ENCODE measurements at places on chromosomes 1 and 21. TPM values are rescaled to one million over a fixed set of nuclear protein-coding genes. Genes with fewer than 3 reads are reported as not detected.

- DNase-seq, result no peak
These were observed 49.1 kb upstream of the LRRC3 start for GRCh38 chr21:44405948-44406872.

DNA sequence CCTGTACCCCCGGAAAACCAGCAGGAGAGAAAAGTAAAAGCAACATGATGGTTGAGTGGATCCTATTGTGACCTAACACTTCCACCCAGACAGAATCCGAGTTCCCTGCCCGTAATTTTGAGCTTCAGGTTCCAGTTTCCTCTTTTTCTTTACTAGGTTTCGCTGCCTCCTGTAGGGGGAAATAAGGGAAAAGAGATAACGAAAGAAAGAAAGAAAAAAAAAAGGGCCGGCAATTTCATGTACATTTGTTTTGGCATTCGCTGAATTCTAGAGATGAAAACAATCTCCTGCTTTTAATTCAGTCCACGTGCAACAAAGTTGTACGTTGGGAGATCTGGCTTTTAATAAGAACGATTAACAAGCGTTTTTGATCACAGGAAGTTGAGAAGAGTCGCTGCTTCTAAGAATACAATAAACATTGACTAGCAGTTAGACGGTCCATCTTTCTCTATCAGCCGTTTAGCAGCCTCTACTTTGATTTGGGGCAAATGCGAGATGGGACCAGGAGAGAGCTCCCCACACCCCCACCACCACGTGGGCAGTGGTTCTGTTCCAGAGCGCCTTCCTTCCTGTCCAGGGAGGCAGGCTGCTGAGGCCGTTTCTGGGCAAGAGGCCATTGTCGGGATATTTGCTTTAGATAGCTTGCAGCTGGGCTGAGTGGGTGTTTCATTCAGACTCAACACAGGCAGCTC is 155.9 kb upstream of the RUNX1 start:
- peak; percentile 34 for DNase-seq

DNA sequence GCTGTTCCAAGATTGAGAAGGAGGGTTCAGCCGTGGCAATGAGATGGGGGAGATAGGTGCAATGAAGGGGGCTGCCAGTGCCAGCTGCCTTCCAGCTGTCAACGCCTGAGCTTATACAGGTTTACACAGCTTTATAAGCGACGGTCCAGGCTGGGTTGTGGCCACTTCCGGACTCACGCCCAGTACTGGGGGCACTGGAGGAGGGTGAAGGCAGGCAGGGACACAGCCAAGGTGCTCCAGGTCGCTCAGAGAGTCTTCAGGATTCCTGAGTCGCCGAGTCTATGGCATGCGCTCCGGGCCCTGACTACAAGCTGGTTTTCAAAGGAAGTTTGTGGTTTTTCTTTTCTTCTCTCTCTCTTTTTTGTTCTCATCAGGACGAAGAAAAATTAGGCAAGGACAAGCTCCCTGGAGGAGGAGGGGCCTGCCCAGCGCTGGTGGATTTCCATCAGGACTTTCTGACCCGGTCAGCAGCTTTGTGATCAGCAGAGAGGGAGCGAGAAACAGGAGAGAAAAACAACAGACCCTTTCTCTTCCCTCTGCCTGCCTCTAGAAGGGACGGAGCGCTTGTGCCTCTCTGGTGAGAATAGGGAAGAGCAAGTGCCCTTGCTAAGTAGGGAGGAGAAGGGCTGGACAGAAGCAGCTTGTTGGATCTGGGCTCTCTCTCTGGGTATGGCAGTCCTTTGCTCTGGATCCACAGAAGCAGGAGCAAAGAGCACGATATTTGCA is at the start of gene MINDY1:
Gene MINDY1, minus strand, starts transcription at position 576 of the 726 bp plus-strand sequence. CDS start 4,285 bp downstream, outside the sequence.
- DNase-seq, result peak; percentile 54

DNA sequence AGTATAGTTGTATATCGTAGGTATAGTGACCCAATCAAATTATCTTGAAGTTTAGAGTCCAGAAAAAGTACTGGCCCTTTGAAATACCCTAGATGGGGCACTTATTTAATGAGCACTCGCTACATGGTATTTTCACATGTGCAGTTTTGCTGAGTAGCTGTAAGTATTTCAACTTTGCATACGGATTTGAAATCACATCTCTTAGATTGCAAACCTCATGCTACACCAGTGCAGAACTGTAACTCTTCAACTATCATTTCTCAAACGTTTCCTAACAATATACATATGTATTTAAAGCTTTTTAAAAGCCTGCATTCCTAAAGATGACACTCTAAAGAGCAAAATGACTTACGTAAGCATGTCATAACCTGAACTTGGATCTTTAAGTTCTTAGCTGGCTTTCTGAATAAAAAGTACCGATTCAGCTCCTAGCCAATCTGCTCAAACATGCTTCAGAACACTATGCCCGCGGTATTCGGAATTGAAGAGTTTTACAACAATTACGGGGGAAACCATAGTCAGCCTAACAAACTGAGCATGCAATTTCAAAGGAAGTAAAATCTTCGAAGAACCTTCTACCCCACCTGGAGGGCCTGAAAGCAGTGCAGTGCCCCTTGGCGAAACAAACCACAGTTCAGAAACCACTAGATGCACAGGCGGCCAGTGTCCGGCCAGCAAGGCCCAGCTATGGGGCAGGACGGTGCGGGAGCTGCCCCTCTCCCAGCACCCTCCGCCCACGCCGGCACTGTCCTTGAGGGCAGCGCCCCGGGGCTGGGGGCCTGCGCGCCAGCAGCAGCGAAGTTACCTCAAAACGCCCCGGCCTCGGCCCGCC is 863 bp downstream of the FH start:
- no peak for DNase-seq

- DNase-seq, result no peak
These were observed 104.0 kb downstream of the GABPA start for GRCh38 chr21:25838809-25839208.

- no peak for DNase-seq
These were observed 46.0 kb upstream of the FOXO6 start for GRCh38 chr1:41315146-41315822.

DNA sequence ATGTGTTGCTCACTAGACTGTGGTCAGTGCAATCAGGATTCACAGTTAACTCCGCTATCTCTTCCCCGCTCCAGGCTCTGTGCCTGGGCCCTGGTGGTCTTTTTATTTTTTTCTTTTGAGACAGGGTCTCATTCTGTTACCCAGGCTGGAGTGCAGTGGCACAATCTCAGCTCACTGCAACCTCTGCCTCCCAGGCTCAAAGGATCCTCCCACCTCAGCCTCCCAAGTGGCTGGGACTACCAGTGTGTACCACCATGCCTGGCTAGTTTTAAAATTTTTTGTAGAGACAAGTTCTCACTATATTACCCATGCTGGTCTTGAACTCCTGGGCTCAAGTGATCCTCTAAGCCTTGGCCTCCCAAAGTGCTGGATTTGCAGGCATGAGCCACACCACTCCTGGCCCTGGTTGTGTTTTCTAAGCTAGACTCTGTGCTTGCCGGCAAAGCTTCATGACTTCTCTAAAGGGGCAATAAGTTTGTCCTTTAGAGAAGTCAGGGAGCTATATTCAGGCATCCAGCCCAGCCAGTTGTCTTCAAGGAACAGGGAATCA is 1.4 kb downstream of the RCSD1 start:
- no peak for DNase-seq

DNA sequence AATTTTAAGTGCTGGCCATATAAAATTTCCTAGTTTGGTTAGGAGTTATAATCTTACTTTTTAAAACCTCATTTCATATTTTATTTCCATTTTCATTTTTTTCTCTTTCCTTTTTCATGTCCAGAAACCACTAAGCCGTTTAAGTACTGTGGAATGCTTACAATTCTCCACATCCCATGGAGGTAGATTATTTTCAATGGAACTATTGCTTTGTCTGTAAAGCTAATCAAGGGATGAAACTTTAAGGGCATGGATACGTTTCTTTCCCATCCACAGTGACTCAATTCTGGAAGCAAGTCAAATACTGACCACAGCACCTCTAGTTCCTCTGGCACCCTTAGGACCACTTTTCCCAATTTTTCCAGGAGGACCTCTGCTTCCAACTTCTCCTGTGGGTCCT is 139.1 kb upstream of the ZNHIT6 start:
- no peak for DNase-seq

- peak; percentile 79 for DNase-seq
These were observed 8.4 kb upstream of the KCNN3 start for GRCh38 chr1:154878371-154879037.

GRCh38 chr1:111032295-111032897 is 68.7 kb upstream of the LRIF1 start:
- no peak for DNase-seq

- DNase-seq, result no peak
These were observed 174.5 kb downstream of the DISC1 start for GRCh38 chr1:231801042-231801585.

- DNase-seq, result no peak
These were observed 4.9 kb upstream of the KIF14 start for GRCh38 chr1:200625381-200625824.

DNA sequence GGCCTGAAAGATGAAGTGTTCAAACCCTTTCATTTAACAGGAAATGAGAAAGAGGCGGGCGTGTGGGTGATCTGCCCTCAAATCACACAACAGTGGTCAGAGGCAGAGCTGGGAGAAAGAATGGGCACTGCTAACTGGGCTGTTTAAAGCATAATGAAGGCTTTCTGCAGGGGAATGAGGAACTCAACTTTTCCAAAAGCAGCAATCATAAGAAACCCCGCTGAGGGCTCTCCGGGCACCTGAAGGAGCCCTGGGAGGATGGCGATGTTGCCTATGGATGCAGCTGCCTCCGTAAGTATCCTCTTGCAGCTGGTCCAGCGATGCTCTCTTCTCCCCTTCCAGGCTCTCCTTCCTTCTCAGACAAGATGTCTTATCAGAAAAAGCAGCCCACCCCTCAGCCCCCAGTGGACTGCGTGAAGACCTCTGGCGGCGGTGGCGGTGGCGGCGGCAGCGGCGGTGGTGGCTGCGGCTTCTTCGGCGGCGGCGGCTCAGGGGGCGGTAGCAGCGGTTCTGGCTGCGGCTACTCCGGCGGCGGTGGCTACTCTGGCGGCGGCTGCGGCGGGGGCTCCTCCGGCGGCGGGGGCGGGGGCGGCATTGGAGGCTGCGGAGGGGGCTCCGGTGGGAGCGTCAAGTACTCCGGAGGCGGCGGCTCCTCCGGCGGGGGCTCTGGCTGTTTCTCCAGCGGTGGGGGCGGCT is 1.2 kb downstream of the LORICRIN start:
- no peak for DNase-seq

DNA sequence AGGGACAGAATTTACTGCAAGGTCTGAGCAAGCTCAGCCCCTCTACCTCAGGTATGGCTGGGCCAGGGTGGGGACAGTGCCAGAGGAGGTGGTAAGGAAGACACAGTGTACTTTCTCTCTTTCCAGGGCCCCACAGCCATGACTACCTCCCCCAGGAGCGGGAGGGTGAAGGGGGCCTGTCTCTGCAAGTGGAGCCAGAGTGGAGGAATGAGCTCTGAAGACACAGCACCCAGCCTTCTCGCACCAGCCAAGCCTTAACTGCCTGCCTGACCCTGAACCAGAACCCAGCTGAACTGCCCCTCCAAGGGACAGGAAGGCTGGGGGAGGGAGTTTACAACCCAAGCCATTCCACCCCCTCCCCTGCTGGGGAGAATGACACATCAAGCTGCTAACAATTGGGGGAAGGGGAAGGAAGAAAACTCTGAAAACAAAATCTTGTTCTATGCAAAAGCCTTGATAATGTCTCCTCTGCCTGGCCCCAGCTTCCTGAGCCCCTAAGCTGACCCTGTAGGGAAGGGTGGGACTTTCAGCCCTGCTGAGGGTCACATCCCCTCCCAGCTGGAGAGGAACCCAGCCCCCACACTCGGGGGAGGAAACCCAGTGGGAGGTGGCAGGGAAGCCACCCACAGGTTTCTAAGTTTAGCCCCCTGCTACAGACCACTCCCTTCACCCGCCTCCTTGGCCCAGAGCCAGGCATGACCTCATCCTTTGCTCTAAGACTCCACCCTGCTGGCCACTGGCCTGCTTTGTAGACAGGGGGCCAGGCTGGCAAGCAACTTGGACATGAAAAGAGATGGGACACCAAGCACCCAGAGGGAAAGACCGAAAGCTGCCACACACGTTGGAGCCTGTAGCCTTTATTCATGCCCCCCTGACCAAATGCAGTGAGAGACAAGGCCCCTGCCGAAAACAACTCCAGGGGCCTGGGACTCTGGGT is 6.4 kb downstream of the RHOC start:
- peak; percentile 98 for DNase-seq

DNA sequence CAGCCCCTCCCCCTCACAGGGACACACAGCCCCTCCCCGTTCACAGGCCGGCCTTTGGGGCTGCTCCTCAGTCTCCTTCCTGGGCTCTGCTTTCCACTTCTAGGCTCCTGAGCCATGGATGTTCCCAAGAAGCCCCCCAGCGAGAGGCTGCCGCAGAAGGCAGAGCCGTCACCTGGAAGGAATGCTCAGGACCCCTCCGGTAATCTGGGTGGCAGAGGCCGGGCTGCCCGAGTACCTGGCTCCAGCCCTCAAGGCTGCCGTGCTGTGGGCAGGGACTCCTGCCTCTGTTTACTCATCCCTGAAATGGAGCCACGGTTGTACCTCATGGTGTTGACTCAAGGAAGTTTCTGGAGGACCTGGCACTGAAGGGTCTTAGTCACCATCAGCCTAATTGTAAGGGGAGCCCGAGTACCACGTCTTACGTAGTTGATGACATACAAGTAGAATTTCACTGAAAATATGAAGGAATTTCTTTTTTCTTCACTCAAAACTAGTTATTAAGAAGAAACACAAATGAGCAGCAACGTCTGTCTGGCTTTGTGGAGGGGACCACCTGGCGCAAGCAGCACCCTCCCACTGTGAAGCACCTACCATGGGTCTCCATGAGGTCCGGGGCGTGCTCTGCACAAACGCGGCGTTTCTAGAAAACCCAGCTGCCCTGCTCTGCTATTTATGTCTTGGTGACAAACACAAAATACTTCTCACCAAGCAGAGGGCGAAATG is 33.7 kb downstream of the PRDM15 start:
- no peak for DNase-seq

- DNase-seq, result no peak
These were observed 7.1 kb upstream of the ZNF496 start for GRCh38 chr1:247338723-247339275.

GRCh38 chr1:201051399-201051798 is 27.9 kb upstream of the KIF21B start:
- DNase-seq, result no peak

DNA sequence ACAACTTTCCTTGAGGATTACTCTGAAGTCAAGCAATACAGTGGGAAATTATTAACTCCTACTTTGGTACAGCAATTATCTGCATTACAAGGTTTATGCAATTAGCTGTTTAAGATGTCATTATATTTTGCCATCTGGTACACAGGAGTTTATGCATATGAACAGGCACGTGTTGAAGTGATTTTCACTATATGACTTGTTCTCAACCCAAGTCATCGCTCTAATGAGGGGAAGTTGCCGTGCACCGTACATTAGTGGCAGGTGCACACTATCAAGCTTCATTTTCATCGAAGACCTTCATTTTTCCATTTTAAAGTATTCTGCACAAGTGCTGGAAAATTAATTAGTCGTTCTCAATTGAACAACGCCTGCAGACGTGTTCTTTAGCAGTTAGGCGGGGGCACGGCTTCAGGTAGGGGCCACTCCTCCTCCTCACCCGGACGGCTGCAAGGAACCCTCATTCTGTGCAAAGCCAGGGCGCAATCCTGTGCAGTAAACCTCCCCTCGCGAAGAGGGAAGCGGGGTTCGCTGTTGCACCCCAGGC is 39.8 kb upstream of the NFIA start:
- DNase-seq, result no peak

GRCh38 chr1:35810096-35810881 is 2.5 kb downstream of the AGO4 start:
- DNase-seq, result no peak

PGLYRP4 gene
- not detected for total RNA-seq

ACBD3 gene
- 41.4 TPM for total RNA-seq

MYCL gene
- 0.30 TPM for total RNA-seq

WNT9A gene
- total RNA-seq, result 12.8 TPM

ZMPSTE24 gene
- 28.0 TPM for total RNA-seq

PLA2G2C gene
- total RNA-seq, result not detected

RAD54L gene
- 2.1 TPM for total RNA-seq
